Liver (tissue), 10 donors: ENCODE measurements at places on chromosomes 2 and 18. TPM values are rescaled to one million over a fixed set of nuclear protein-coding genes. Genes with fewer than 3 reads are reported as not detected.

Gene COL4A4
- 0.85 TPM for polyA plus RNA-seq

Gene POTEE
- 0.07 TPM for polyA plus RNA-seq

Gene CAVIN2
- polyA plus RNA-seq, result 14.1 TPM

Gene ONECUT2
- polyA plus RNA-seq, result 3.8 TPM

Gene SLC9A4
- polyA plus RNA-seq, result not detected

Gene NEURL3
- polyA plus RNA-seq, result 0.61 TPM

Gene DLGAP1
- polyA plus RNA-seq, result 0.06 TPM

Gene NFE2L2
- 26.8 TPM for polyA plus RNA-seq

Gene SKA1
- 0.81 TPM for polyA plus RNA-seq

Gene ALPG
- polyA plus RNA-seq, result not detected

Gene PCARE
- not detected for polyA plus RNA-seq

Gene ABCG5
- polyA plus RNA-seq, result 63.8 TPM

Gene MC4R
- not detected for polyA plus RNA-seq

Gene LRATD1
- polyA plus RNA-seq, result 0.08 TPM

Gene FAM237A
- not detected for polyA plus RNA-seq

Gene LTBP1
- polyA plus RNA-seq, result 5.8 TPM

Gene ATOH8
- polyA plus RNA-seq, result 33.2 TPM

Gene SATB2
- 0.90 TPM for polyA plus RNA-seq

Gene POTEC
- not detected for polyA plus RNA-seq

Gene CABLES1
- 3.3 TPM for polyA plus RNA-seq

Gene CNOT11
- 9.8 TPM for polyA plus RNA-seq

Gene AP1S3
- 1.1 TPM for polyA plus RNA-seq

Gene CHRNA1
- polyA plus RNA-seq, result not detected

Gene TTC39C
- 35.3 TPM for polyA plus RNA-seq

Gene EVX2
- not detected for polyA plus RNA-seq

Gene MZT2B
- polyA plus RNA-seq, result 142 TPM

Gene ADRA2B
- polyA plus RNA-seq, result 3.7 TPM

Gene SPDYA
- 0.49 TPM for polyA plus RNA-seq

Gene TRABD2A
- polyA plus RNA-seq, result 0.27 TPM

Gene DIS3L2
- 8.0 TPM for polyA plus RNA-seq

Gene PRKAG3
- not detected for polyA plus RNA-seq

Gene SGPP2
- polyA plus RNA-seq, result 0.31 TPM

Gene SMYD1
- polyA plus RNA-seq, result not detected

Gene SDC1
- polyA plus RNA-seq, result 363 TPM

Gene GYPC
- polyA plus RNA-seq, result 9.3 TPM

Gene VWC2L
- not detected for polyA plus RNA-seq

Gene TUBA3E
- polyA plus RNA-seq, result 0.05 TPM

Gene TNS1
- 23.0 TPM for polyA plus RNA-seq

Gene NBEAL1
- 4.4 TPM for polyA plus RNA-seq

Gene TMEFF2
- not detected for polyA plus RNA-seq
